Aortic smooth muscle cell (primary cell): ENCODE measurements at places on chromosomes 7 and 10. TPM values are rescaled to one million over a fixed set of nuclear protein-coding genes. Genes with fewer than 3 reads are reported as not detected.

Gene NEUROD6
- total RNA-seq, result not detected in 2 replicates

Gene AGAP4
- 2.1 and 4.1 TPM in 2 replicates for total RNA-seq

Gene CALHM3
- total RNA-seq, result not detected in 2 replicates

Gene TBRG4
- total RNA-seq, result 39.3 and 57.9 TPM in 2 replicates

Gene SLC39A12
- total RNA-seq, result not detected in 2 replicates

Gene PRKAR2B
- 1.6 and 3.8 TPM in 2 replicates for total RNA-seq

Gene RELN
- total RNA-seq, result 1.2 and 1.3 TPM in 2 replicates

Gene PILRB
- total RNA-seq, result 7.4 and 9.9 TPM in 2 replicates

Gene GFRA1
- under 0.01 and 0.12 TPM in 2 replicates for total RNA-seq

Gene SPAM1
- total RNA-seq, result not detected in 2 replicates

Gene ZNF511
- 18.4 and 21.8 TPM in 2 replicates for total RNA-seq

Gene C1QL3
- 0.06 TPM in 1 of 2 replicates, not detected in the other for total RNA-seq

Gene STEAP1B
- 18.9 and 28.8 TPM in 2 replicates for total RNA-seq

Gene HYAL4
- total RNA-seq, result not detected in 2 replicates

Gene VAX1
- not detected in 2 replicates for total RNA-seq

Gene POU6F2
- total RNA-seq, result not detected in 2 replicates

Gene BAIAP2L1
- total RNA-seq, result 0.62 and 0.92 TPM in 2 replicates

Gene TFEC
- 0.13 and 0.19 TPM in 2 replicates for total RNA-seq

Gene TBL2
- total RNA-seq, result 60.9 and 81.9 TPM in 2 replicates

Gene INA
- total RNA-seq, result 0.26 and 0.44 TPM in 2 replicates

Gene ARHGAP12
- total RNA-seq, result 47.9 and 48.5 TPM in 2 replicates

Gene CYP3A7
- not detected in 2 replicates for total RNA-seq

Gene MMD2
- total RNA-seq, result not detected in 2 replicates

Gene UBE2D1
- total RNA-seq, result 6.9 and 9.3 TPM in 2 replicates

Gene GBF1
- 28.4 and 40.7 TPM in 2 replicates for total RNA-seq

Gene HOXA13
- not detected in 2 replicates for total RNA-seq

Gene GIMAP1
- 0.25 and 0.26 TPM in 2 replicates for total RNA-seq

Gene PBLD
- 8.1 and 9.9 TPM in 2 replicates for total RNA-seq

Gene SPDYE18
- total RNA-seq, result 0.26 and 0.56 TPM in 2 replicates

Gene PKD2L1
- total RNA-seq, result not detected in 2 replicates

Gene CLDN4
- 0.12 and 0.13 TPM in 2 replicates for total RNA-seq
